ENCODE measurements at places on chromosomes 5 and 9.
A peak's percentile ranks its signal among the peaks of the same experiment; 100 is the strongest.

DNA sequence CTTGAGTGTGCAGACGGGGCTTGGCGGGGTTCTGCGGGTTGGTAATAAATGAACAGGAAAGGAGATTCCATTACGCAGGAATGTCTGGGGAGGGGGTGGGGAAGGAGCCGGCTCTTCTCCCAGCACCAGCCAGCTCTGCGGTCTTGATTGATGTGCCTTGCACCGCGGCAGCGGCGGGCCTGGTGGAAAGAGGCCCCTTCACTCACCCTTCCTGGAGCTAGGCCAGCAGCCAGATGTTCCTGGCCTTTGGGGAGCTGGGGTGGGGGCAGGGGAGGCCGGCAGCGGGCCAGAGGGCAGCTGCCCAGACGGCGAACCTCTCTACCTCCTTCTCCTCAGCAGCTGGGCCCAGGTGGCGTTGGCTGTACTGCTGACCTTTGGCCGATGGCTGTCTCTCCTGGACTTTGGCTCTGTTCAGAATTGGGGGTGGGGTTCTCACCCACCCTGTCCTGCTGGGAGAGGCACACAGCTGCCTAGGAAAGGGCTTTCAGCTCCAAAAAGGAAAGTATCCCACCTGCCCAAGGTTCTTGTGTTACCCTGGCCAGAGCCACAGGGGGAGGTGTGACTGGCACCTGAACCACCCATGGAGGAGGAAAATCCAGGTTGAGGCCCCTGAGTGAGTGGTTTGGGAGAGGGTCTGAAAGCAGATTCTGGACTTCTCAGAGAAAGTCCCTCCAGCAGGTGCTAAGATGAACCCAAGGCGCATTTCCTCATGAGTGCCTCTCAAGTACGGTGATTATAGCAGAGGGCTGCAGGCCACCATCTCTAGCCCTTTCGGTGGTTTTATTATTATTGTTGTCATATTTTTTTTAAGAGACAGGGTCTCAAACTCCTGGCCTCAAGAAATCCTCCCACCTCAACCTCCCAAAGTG is 58.0 kb upstream of the SYNPO start:
- DNase-seq = peak; percentile 68

DNA sequence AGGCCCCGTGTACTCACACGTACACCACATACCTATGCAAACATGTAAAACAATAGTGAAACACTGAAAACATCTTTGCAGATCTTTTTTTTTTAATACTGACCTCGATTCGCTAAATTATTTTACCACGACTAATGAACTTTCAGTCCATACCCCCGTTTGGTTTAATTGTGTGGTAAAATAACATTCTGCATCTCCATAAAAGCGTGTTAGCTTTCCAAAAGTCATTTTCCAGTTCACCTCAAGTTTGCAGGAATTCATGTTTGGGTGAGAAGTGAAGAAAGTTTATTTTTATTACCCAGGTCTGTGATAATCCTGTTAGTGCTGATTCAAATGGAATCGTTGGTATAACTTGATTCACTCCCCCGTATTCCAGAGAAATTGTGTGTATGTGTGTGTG is 652 bp downstream of the ARSK start:
- peak; percentile 10 for DNase-seq

GRCh38 chr9:130225071-130225470 is 40.5 kb upstream of the HMCN2 start:
- no peak for DNase-seq

DNA sequence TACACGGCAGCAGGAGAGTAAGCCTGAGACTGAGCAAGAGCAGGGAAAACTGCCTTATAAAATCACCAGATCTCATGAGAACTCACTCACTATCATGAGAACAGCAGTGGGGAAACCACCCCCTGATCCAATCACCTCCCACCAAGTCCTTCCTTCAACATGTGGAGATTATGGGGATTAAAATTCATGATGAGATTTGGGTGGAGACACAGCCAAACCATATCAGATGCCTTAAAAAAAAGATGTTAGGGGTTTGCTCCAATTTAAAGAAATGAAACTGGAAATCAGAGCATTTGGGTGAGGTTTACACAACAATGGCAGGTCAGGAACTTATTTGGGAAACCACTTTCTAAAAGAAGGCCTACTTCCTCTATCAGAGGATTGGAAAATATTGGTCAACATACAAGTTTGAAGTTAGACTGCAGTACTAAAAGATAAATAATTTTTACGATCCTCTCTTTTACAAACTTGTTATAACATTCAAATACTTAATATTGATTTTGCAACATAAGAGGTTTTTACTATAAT is 105.1 kb downstream of the FBN2 start:
- DNase-seq = no peak

GRCh38 chr5:89728750-89729149 is 680.8 kb downstream of the CETN3 start:
- DNase-seq = peak; percentile 79

GRCh38 chr5:156907667-156908066 is 55.4 kb downstream of the TIMD4 start:
- DNase-seq = no peak

- DNase-seq = no peak
Observed at GRCh38 chr9:38202336-38202938, 133.4 kb upstream of the SHB start.

DNA sequence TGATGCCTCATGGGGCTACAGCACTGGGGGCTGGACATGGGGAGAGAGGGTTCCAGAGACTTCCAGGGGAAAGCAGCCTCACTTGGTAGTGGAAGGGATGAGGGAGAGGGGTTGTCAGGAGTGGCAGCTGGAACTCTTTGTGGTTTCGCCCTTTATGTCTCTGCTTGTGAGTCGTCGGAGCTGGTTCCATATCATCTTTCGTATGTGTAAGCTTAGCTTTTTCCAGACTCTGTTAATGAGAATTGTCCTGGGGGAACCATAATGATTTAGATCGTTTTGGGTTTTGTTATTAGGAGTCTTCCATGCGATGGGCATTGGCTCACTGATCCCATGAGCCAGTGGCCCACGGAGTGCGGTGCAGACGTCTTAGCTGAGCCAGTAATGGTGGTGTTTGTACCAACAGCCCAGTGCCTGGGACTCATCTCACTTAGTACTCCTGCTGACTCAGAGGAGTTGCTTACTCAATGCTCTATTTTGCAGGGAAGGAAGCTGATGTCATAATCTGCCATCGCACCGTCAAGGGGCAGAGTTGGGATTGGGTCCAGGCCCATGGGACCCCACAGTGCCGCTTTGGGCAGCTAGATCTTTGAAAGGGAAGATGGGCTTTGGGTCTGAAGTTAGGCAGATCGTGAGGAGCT is 48.5 kb downstream of the NEK6 start:
- peak; percentile 92 for DNase-seq

- DNase-seq = peak; percentile 79
Observed at GRCh38 chr5:143063175-143063970, 293.2 kb downstream of the ARHGAP26 start.

- no peak for DNase-seq
Observed at GRCh38 chr5:92041206-92041605, 658.1 kb upstream of the ARRDC3 start.

DNA sequence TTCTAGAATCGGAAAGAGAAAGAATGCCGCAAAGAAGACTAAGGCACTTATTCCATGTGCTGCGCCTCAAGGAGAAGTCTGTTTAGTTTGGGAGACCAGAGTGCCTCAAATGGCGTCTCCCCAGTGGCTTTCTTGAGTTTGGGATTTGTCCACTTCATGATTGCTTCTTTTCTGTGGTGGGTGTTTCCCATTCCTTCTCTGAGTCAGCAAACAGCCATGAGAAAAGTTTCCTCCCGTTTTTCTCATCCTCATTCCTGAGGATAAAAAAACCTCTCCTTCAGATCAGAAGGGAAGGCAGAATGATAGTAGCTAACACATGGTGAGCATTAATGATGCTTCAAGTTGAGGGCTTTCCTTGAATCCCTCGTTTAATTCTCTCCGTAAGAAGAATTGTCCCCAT is 275.9 kb upstream of the WWC1 start:
- DNase-seq = no peak

DNA sequence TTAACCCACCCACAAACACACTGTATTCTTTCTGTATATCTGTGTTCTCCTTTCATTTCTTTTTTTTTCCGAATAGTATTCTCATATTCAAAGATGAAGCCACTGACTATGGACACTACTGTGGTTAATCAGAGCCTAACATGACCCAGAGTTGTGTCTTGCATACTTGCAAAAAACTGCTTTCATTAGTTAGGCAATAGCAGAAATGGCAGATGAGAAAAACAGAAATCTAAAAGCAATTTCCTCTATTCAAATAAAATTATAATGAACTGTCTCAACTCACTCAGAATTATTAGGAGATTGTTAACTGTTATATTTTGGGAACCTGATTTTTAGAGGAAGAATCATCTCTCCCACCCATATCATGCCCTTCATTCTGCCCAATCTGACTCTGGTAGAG is 45.9 kb downstream of the FREM1 start:
- DNase-seq = no peak

GRCh38 chr9:88593537-88594185 is 58.7 kb downstream of the NXNL2 start:
- DNase-seq = peak; percentile 84

DNA sequence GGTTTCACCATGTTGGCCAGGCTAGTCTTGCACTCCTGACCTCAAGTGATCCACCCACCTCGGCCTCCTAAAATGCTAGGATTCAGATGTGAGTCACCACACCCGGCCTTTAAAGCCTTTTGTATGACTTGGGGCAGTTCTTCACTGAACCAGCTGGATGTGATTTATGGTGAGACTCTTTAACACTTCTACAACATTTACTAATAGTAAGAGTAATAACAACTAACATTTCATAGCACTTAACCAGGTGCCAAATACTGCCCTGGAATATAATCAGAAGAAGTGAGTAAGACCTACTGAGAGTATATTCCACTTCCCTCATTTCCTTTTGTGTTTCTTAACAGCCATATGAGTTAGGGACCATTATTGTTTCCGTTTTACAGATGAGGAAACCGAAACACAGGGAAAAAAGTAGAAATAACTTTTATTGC is 10.0 kb downstream of the ZSWIM6 start:
- no peak for DNase-seq

DNA sequence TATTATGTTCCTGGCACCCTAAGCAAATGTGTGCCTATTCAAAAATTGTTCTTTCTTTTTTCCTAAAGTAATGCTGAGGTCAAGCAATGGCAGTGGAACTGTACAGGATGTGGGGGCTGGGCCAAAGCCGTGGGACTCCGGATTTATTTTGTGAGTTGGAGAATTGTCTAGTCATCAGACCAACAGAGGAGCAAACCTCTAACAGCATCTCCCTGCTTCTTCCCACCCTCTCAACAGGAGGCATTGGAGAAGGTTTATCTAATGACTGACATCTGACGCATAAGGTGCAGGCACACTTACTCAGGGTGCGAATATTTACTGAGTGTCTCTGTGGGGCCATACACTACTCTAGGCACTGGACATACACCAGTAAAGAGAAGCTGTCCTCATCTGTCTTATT is 38.6 kb downstream of the MARCHF11 start:
- peak; percentile 13 for DNase-seq

DNA sequence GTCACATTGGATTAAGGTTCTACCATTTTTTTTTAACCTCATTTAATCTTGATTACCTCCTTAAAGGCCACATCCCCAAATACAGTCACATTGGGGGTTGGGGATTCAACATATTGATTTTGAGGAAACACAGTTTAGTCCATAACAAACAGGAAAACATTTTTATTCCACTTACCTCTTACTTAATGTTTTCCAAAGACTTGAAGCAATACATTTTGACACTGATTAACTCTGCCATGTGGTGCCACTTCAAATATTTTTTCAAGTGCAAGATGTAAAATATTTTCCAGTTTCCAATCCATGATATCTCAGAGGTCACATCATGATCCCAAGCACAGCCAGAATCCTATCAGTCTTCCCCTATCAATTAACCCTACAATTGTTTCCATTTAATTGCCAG is 548.0 kb downstream of the CSNK1G3 start:
- DNase-seq = no peak

GRCh38 chr9:77764894-77765780 is 117.0 kb upstream of the GNA14 start:
- DNase-seq = peak; percentile 88

DNA sequence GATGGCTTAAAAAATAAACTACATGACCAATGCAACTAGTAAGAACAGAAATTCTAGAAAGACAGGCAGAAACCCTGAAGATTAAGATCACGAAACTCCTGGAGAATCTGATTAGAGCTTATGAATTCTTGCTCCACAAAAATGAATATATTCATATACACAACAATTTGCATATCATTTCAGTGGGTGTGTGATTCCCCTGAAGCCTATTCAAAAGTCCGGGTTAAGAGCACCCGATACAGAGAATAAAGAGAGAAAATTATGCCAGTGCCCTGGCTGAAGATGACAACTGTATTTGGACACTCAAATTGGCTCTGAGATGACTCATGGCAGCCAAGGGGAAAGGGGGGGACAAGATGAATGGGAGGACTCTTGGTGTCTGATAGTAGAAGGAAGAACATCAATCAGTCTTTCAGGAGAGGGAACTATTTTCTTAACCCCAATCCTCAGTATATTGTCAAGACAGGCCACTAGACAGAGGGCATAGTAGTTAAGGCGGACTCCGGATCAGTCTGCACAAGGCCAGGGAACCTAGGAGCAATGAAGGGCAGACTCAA is 6.0 kb downstream of the TMOD1 start:
- no peak for DNase-seq

DNA sequence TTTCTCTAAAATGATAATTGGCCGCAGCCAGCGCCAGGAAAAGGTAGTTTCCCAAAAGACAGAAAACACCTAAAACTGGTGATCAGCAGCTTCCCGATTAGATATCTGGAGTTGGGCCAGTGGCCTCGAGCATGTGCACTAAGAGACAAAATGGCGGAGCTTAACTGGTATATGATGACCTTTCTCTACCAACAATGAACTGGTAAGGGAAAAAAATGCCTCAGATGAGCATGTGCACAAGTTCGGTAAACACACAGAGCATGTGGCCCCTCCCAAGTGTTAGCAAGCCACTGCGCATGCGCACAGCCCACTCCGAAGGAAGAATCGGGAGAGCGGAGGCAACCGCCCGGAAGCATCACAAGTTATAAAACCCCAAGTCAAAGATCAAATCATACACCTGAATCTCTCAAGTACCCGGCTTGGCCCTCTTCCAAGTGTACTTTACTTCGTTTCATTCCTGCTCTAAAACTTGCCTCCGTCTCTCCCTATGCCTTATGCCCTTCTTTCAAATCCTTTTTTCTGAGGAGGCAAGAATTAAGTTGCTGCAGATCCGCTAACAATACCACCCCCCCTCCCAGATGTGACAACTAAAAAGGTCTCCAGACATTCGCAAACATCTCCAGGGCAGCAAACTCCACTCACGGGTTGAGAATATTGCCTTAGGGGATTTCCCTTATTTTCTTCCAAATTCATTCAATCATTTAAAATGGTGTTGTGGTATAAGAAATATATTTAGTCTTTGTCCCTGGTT is 15.0 kb upstream of the PTBP3 start:
- peak; percentile 86 for DNase-seq

GRCh38 chr9:133910855-133911514 is 81.1 kb downstream of the VAV2 start:
- peak; percentile 41 for DNase-seq

- peak; percentile 42 for DNase-seq
Observed at GRCh38 chr9:112249277-112249676, 74.2 kb upstream of the SUSD1 start.

GRCh38 chr9:72703574-72703973 is 182.2 kb downstream of the TMC1 start:
- peak; percentile 2 for DNase-seq

GRCh38 chr9:7360513-7360912 is 439.1 kb downstream of the DMAC1 start:
- no peak for DNase-seq

- peak; percentile 7 for DNase-seq
Observed at GRCh38 chr9:112670991-112671625, 46.8 kb downstream of the INIP start.
